ENCODE measurements at places on chromosomes 16 and 17.

DNA sequence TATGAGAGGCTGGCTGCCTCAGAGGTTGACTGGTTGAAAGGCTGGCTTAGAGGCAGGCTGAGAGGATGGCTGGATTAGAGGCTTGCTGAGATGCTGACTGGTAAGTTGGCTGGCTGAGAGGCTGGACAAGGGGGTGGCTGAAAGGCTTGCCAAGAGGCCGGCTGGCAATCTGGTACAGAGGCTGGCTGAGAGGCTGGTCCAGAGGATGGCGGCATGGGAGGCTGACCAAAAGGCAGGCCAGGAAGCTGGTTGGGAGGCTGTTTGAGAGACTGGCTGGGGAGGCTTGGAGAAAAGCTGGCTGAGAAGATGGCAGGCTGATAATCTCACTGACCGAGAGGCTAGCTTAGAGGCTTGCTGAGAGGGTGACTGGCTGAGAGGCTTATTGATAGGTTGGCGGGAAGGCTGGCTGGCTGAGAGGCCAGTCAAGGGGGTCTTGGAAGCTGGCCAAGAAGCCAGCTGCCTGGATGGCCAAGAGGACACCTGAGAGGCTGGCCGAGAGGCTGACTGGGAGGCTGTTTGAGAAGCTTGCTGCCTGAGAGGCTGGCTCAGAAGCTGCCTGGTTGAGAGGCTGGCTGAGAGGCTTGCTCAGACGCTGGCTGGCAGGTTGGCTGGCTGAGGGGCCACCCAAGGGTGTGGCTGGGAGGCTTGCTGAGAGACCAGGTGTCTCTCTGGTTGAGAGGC lies 34.2 kb upstream of the ACSM2B start:
- DNase-seq, result no peak

- DNase-seq, result no peak
Measured at GRCh38 chr17:82402865-82403264, 15.3 kb upstream of the HEXD start.

DNA sequence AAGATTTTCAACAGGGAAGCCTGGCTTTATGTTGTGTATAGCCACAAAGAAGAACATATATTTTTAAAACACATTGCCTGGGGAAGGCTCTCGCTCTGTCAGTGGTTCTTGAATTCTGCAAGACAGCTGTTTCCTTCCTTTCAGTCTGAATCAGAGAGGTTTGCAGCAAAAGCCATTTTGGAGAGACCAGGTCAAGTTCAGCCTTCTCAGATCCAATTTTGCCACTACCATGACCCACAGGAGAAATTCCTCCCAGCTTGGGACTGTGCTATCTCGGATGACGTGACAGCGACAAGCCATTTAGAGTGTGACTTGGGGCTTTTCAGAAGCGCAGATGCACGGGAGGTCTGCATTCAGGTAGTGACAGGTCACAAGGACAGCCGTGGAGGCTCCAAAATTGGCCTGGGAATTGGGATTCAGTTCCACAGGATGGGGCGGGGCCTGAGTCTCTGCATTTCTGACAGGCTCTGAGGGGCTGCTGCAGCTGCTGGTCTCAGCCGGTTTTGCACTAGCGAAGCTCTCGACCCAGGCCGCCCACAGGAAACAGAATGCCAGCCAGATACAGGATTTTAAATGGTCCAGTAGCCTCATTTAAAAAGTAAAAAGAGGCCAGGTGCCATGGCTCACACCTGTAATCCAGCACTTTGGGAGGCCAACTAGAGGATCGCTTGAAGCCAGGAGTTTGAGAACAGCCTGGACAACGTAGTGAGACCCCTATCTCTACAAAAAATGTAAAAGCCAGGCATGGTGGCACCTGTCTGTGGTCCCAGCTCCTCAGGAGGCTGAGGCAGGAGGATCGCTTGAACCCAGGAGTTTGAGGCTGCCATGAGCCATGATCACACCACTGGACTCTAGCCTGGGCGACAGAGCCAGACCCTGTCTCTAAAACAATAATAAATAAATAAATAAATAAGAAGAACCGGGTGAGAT lies 196.6 kb upstream of the CIBAR2 start:
- DNase-seq, result no peak

DNA sequence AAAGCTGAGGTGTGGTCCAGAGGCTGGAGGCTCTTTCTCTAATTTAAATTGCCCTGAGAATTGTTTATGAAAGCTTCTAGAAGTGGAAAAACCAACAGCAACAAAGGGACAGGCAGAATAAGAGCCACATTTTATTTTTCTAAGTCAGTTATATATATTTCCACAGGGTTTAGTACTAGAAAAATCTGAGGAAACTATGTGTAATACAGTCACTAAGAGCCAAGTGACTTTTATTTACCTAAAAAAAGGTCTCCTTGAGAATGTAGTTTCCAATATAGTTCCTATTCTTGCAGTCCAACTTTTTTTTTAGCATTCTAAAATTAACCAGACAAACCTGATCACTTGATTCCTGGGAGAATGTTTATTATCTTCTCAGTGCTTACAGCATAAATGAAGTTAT lies 296.6 kb upstream of the MYOCD start:
- DNase-seq, result no peak

- DNase-seq, result no peak
Measured at GRCh38 chr17:28725660-28726225, 290 bp downstream of the TLCD1 start.

GRCh38 chr17:20089756-20090547 lies 80.8 kb downstream of the SPECC1 start:
- DNase-seq, result peak; percentile 32

DNA sequence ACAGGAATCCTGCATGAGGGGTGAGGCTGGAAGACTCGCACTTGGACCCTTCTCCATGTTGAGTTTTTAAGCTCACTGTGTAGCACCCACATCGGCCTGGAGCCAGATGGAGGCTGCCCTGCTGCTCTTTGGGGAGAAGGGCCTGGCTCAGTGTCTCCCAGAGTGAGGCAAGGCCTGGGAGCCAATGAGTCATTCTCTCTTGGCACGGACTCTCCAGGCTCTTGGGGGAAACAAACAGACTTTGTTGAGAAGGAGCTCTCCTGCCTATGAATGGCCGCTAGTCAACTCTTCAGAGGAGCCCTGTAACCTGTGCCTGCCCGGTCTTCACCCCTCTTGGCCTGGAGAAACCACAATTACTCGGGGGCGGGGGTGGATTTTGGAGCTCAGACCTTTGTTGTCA lies 50.8 kb upstream of the MAF start:
- no peak for DNase-seq

DNA sequence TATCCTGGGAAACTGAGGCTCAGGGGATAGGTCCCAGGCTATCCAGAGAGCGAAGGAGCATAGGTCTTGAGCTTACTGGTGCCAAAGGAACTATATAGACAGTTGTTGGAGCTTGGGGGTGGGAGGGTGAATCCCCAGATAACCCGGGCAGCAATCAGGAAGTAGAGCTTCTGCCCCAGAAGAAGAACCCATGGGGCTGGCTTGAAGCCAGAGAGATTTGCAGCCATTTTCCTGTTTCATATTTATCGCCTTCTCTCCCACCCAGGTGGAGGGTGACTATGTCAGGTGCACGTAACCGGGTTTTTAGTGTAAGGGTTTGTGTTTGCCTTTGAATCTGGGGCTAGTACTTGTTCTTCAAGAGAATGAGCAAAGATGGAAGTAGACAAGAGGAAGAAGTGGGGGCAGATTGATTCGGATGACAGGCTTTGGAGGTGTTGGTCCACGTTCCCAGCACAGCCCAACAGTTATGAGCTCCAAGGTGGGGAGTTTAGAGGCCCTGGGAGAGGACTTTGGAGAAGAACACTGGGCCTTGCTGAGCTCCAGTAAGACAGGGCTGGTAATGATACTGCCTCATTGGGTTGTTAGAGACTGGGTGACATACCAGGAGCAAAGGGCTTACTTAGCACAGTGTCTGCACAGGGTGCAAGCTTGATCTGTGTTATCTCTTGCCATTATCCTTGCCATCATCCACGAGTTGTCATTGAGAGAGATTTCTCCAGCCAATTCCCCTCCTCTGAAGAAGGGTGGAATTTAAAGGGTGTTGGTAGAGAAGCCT lies 145.6 kb downstream of the CCDC182 start:
- DNase-seq, result peak; percentile 26

- DNase-seq, result peak; percentile 0
Measured at GRCh38 chr17:74526681-74527080, 4.6 kb downstream of the CD300LB start.

DNA sequence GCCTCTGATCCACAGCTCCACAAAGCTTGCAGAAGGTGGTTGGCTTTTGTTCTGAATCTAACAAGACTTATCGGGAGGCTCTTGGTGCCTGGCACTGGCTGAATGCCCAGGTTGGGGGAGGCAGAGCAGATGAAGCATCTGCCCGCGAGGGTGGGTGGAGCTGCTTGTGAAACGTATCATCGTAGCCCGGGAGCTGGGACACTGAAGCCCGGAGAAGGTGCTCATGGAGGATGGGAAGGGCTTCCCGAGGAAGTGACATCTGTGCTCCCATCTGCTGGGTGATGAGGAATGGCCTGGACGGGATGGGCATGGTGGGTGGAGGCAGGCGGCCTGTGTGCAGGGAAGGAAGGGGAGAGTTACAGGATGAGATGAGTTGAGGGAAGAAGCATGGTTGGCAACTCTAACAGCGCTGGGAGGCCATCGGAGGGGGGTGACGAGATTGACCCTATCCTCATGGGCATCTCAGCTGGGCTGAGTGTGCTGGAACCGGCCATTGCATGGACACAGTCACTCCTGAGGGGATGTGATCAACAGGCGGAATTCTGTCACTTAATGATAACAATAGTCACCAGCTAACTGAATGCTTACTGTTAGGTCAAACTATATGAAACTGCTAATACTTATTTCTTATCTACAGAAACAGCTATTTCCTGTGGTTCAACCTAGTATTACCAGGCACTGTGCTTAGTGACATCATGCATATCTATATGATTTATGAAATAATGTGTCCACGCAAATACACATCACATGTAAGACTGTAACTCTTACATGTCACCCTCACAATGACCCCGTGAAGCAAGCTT lies 102.7 kb downstream of the ABCC6 start:
- DNase-seq, result no peak

DNA sequence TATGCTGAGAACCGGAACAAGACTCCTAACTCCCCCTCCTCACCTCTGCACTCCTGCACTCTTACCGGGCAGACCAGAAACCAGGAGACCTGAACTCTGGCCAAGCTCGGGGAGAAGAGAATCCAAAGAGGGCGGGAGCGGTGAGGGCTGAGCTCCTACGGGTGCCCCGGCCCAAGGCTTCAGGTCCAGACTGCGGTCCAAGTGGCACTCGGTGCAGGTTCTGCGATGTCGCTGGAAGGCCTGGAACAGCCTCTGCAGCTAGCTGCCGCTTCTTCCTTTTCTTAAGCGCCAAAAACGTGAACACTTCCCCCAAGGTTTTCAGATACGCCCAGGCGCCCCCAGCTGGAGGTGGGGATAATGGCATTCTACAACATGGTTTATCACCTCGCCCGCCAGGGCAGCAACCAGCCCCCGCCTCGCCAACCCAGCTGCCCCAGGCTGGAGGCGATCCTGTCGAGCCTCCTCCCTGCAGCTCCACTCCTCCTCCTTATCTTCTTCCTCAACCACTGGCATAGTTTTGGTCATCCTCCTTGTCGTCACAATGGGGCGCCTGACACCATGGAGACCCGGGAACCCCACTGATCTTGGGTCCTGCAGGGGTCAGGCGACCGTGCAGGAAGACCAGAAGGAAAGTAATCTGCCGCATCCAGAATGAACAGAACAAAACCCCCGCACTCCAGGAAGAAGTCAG lies 1735.9 kb downstream of the TP53TG3F start:
- no peak for DNase-seq

DNA sequence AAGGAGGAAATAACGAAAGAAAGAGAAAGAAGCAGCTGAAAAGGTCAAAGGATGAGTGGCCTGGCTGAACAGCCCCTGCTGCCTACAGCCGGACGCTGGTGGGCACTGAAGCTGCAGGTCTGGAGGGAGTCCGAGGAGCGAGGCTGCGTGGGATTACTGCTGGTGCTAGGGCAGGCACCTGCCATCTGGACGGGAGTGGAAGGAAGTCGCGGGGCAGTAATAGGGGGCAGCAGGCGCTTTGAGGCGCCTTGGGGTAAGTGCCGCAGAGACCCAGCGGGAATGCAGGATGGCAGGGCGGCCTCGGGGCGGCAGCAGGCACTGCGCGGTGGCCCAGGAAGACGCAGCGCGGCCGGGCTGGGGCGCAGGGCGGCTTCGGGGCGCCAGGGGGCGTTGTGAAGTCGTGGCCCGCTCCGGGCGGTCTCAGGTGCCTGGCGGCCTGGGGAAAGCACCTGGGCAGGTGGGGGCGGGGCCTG lies 303 bp upstream of the SCNN1G start:
- DNase-seq, result peak; percentile 76

DNA sequence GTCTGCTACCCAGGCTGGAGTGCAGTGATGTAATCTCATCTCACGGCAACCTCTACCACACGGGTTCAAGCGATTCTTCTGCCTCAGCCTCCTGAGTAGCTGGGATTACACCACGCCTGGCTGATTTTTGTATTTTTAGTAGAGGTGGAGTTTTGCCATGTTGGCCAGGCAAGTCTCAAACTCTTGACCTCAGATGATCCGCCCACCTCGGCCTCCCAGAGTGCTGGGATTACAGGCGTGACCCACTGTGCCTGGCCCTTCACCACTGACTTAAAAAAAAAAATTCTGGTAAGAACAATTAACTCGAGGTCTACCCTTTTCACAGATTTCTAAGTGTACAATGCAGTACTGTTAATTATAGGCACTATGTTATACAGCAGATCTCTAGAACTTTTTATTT lies 279.4 kb downstream of the PARN start:
- no peak for DNase-seq

GRCh38 chr17:45022288-45022648 lies 29.2 kb downstream of the DCAKD start:
- DNase-seq, result no peak

GRCh38 chr17:394718-395095 lies 42.1 kb upstream of the RPH3AL start:
- DNase-seq, result no peak

DNA sequence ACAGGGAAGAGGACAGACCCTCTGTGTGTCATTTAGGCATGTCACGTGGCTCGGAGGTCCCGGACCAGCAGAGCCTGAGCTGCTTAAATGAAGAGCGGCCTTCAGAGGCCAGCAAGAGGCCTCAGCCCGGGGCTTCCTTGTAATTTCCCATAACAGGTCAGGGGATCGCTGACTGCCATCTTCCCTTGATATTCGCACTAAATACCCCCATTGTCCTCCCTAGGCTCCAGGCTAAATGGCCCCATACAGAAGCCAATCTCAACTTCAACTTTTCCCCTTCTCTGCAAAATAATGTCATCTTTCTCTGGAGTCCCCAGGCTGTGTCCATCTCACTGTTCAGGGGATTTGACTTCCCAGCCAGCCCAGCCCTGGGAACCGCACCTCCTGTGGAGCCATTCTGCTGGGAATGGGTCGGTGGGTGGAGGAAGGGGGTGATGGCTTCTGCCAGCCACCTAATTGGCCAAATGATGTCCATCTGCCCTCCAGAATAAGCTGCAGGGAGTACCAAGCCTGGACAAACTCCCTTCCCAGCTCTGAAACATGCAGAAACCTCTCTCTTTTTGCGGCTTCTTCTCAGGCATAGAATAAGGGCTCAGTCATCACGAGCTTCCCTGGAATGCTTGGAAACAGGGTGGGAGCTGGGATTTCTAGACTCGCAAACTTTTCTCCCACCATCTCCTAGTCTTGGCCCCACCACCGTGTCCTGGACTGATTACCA lies 129.9 kb downstream of the SDK2 start:
- no peak for DNase-seq

- no peak for DNase-seq
Measured at GRCh38 chr17:76078860-76079534, at the start of gene ZACN. ZACN (plus strand) TSS chr17:76079182; CDS start chr17:76079265, 83 bp downstream.

Data from activated CD4-positive, alpha-beta memory T cell treated with anti-CD3 and anti-CD28 coated beads, Interleukin-2, amount 10 ng/mL, durations not matched to agents 7 days and 5 days (primary cell).